ENCODE measurements at places on chromosomes 4 and X.

GRCh38 chr4:98641376-98641775 lies 17.0 kb downstream of the TSPAN5 start:
- no peak for DNase-seq

DNA sequence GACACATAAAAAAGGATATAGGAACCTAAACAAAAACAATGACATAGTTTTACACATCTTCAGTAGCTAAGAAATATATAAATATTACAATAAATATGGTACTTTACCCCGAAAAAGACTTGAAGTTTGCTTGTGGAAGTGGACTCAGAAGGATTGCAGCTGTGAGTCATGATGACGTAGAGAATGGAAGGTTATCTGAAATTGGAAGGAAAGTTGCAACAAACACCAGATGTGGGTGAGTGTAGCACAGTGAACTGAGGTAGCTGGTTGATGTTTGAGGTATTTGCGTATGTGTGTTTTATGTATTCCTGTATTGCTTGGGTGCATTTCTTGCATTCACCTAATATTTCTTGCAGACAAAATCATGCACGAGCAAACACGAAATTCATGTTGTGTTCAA lies 113.0 kb downstream of the ARX start:
- DNase-seq, result no peak

- peak; percentile 89 for DNase-seq
Measured at GRCh38 chr4:184331268-184331995, 113.8 kb upstream of the ENPP6 start.

DNA sequence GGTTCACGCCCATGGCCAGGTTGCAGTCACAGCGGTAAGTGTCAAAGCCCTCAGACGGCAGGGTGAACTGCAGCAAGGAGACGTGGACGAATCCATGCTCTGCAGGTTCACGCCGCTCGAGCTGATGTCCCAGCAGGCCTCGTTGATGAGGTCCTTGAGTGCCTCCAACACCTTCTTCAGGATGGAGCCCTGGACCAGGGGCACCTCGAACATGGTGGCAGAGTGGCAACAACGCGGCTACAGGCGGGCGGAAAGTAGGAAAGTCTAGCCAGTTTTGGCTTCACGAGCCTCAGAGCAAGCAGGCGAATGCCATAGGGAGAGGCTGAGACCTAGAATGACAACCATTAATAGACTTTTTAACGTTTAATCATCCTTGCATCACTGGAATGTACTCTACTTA lies 485.9 kb downstream of the ZNF674 start:
- DNase-seq, result no peak

DNA sequence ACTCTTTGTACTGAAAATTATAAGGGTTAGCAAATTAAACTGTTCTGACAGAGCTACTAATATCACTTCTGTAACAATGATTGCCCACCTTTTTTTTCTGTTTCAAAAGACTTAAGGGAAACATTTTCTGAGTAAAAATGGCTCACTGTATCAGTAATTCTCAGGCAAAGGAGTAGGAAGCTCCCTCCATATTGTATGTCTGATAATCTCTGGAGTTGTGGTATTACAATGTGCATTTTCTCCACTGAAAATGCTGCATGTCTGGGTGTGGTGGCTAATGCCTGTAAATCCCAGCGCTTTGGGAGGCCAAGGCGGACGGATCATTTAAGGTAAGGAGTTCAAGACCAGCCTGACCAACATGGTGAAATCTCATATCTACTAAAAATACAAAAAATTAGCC lies 4.4 kb upstream of the STAP1 start:
- no peak for DNase-seq

DNA sequence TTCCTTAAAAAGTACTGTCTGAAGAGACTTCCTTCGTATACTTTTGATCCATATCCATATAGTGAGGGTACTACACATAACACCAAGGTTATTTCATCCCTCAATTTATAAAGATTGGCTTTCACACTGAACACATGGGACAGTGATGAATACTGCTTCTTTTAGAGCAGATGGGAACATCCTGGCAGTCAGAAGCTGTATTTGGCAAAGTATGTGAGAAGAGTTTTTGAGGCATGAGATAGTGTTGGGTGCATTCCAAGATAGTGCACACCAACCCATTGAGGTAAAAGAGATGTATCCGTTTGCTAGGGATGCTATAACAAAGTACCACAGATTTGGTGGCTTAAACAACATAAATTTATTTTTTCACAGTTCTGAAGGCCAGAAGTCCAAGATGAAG lies 141.1 kb downstream of the MOSPD2 start:
- no peak for DNase-seq

DNA sequence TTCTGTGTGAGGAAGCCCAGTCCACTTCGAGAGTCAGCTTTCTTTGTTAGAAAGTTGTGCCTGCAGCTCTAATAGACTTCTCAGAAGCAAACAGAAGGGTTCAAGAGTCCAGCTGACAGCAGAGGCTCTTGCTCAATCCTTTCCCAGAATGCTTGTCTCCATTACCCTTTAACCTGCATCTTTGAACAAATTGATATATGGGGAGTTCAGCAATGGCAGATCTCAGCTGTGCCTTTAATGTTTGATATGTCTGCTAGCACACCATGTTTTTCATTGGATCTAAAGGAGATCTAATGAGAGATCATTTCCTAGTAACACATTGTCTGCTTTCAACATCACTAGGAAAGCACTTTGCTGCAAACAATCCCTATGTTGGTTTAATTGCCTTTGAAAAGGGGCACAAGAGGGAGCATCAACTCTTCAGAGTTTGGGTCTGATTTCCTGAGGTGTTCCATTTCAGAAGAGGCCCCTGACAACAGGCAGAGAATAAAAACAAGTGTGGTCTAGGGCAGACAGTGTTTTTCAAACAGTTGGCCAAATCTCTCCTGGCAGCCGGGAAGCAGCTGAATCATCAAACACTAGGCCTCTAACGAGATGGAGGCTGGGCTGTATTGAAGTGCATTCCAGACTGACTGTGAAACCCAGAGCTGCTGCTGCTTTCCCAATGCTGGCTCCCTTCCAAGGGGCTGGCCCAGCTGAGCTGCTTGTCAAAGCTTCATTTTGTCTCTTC lies 55.5 kb downstream of the LUZP4 start:
- DNase-seq, result peak; percentile 40

DNA sequence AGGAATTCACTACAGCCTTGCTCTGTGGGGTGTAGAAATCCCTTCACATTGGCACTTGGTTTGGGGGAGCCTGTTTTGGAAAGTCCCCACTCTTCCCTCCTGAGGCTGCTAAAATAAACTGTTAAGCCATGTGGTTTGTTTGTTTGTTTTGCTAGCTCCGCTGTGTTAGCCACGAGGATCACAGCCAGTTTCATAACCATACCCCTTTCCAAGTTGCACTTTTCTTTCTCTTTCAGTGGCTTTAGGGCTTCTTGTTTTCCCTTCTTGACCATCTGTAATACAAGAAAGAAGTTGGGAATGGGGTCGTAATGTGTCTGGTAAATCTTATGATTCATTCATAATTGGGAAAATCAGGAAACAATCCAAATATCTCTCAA lies 24.8 kb upstream of the UXT start:
- no peak for DNase-seq

GRCh38 chr4:143302536-143302935 lies 34.1 kb upstream of the GAB1 start:
- DNase-seq, result no peak

- no peak for DNase-seq
Measured at GRCh38 chr4:4775493-4776004, 83.9 kb upstream of the MSX1 start.

GRCh38 chrX:108312957-108313356 lies 125.3 kb downstream of the COL4A6 start:
- peak; percentile 93 for DNase-seq

GRCh38 chrX:76127341-76127740 lies 45.5 kb upstream of the PBDC1 start:
- DNase-seq, result no peak

- peak; percentile 31 for DNase-seq
Measured at GRCh38 chr4:105619188-105619931, 66.9 kb downstream of the ARHGEF38 start.

DNA sequence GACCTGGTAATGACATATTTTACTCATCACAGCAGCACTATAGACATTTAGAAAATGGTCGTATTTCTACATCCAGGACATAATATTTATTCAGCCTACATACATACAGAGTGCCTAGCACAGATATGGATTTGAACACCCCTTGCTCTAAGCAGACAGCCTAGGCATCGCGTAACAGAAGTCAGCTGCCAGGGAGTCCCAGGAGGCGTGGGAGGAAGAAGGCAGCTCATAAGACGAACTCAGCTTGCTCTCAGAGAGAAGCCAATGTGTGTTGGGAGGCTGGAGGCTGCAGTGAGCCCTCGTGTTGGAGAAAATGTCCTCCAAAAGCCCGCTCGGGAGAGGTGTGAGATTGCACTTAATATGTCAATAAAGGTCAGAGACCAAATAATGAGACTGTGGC lies 131.6 kb downstream of the BCOR start:
- no peak for DNase-seq

- no peak for DNase-seq
Measured at GRCh38 chr4:121510341-121510874, 129.6 kb upstream of the QRFPR start.

DNA sequence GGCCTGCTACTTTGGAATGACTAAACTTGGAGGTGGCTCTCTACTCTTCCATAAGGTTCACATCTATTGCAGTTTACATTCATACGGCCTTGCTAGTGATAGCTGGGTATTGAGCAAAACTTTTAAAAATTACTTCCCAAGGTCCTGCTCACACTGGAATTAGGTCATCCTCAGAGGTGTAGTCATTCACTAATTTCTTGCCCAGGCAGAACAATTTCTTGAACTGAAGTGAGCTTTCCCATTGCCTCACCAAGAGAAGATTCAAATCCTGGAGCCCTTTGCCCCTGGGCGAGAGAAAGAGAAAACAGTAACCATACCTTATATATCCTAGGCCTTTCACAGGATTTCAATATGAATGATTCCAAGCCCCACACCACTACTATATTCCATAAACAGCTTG lies 109.2 kb downstream of the GUCY2F start:
- no peak for DNase-seq

- no peak for DNase-seq
Measured at GRCh38 chrX:17525762-17526555, 151.0 kb downstream of the NHS start.

DNA sequence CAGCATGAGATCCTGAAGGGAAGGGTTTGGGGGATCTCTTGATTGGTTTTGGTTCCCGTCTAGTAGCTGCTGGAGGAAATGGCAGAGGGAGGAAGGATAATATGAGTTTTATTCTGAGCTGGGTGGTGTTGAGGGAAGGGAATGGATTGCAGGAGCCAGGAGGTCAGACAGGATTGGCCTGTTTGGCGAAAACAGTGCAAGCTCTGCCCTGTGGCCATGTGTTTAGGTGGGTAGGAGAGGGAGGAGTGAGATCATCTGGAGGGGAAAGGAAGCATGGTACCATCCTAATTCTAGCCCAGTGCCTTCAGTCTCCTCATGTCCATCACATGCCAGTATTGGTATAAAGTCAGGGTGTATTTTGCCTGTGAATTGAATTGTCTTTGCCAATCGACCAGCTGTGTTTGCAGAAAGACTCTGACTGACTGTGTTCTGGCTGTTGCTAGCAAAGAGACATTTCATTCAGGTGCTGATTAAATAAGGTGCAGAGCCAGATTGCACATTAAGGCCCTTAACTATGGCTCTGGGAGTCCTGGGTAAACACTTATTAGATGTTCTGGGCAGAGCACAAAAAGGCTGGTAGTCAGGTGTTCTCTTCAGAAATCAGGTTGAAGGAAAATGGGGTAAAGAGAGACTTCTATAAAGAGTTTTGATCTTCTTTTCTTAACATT lies 10.0 kb downstream of the TMEM164 start:
- peak; percentile 79 for DNase-seq

- no peak for DNase-seq
Measured at GRCh38 chrX:112627206-112627605, 52.5 kb downstream of the LHFPL1 start.

GRCh38 chr4:79421483-79421882 lies 13.5 kb upstream of the GK2 start:
- no peak for DNase-seq

DNA sequence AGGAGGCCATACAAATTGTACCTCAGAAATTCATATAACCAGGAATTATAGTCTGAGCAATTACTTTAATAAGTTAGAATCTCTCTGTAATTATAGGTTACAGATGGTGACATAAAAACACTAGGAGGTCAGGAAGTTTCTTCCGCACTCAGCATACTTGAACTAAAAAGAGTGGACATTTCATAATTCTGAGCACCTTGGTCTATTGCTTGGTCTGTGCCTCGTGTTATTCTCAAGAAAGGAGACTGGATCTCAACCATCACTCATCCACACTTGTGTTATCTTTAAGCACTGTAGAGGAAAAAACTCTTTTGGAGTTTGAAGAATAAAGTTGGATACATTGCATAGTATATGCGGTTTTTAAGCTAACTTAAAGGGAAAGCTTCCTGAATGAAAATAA lies 91.1 kb downstream of the SYNPO2 start:
- no peak for DNase-seq

GRCh38 chrX:43998374-43998773 lies 25.2 kb upstream of the NDP start:
- DNase-seq, result no peak

GRCh38 chr4:138401334-138401733 lies 159.2 kb upstream of the SLC7A11 start:
- DNase-seq, result peak; percentile 51

DNA sequence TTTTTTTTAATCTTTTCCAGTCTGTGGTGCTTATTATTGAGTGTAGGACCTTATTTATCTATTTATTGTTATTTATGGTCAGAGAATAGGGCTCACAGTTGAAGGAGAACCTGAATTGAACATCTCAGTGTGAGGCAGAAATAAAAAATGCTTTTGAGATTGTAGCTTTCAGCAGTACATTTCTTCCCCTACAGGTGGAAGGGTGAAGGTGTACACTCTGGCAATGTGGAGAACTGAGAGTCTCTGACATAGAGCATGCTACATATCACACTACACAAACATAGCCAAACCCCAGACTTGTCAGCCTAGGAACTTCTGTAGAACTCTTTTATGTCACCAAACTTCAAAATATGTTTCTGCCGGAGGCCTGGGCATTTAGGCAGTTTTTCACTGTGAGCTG lies 140.2 kb downstream of the STIM2 start:
- DNase-seq, result no peak

- DNase-seq, result no peak
Measured at GRCh38 chr4:74087481-74087880, 11.5 kb downstream of the CXCL2 start.

DNA sequence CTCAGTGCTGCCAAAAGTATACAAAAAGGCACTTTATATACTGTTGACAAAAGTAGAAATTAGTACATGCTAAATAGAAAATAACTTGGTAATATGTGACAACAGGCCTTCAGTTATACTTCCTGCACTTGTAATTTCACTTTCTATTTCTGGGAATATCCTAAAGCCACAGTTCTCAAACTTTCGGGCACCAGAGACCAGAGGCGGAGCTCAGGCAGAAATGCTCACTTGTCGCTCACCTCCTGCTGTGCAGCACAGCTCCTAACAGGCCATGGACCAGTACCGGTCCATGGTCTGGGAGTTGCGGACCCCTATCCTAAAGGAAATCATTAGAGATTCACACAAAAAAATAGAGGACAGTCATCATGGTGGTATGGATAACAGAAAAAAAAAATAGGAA lies 25.7 kb downstream of the ACSL4 start:
- DNase-seq, result no peak

DNA sequence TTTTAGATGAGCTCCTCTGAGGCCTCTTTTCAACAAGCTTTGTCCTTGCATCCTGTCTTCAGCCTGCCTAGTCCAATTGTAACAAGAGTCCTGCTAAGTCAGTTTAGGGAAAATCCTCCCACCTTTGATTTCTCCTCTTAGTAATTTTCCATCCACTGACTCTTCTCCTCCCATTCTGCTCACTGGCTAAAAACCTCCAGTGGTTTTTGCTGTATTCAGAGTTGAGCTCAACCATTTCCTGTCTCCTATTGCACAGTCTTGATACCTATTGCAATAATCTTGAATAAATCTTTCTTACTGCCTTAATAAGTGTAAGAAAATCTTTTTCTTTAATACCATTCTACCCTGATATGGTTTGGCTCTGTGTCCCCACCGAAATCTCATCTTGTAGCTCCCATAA lies 117.8 kb upstream of the ENPP6 start:
- no peak for DNase-seq
